ENCODE measurements at places on chromosomes 3 and 15.

GRCh38 chr3:18440066-18440722, 15.1 kb upstream of the SATB1 start:
- no peak for DNase-seq

DNA sequence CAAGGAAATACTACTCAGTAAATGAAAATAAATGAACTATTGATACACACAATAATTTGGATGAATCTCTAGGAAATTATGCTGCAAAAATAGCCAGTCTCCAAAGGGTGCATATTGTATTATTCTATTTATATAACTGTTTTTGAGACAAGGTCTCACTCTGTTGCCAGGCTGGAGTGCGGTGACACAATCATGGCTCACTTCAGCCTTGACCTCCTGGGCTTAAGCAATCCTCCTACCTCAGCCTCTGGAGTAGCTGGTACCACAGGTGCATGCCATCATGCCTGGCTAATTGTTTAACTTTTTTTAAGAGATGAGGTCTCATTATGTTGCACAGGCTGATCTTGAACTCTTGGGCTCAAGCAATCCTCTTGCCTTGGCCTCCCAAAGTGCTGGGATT, 12.5 kb downstream of the KLHDC8B start:
- no peak for DNase-seq

- DNase-seq, result no peak
These were observed 13.7 kb downstream of the EIF2AK4 start for GRCh38 chr15:39947401-39948197.

- no peak for DNase-seq
These were observed 60.5 kb downstream of the ITGB5 start for GRCh38 chr3:124826703-124827102.

GRCh38 chr15:94584833-94585244, 353.5 kb downstream of the MCTP2 start:
- peak; percentile 83 for DNase-seq

DNA sequence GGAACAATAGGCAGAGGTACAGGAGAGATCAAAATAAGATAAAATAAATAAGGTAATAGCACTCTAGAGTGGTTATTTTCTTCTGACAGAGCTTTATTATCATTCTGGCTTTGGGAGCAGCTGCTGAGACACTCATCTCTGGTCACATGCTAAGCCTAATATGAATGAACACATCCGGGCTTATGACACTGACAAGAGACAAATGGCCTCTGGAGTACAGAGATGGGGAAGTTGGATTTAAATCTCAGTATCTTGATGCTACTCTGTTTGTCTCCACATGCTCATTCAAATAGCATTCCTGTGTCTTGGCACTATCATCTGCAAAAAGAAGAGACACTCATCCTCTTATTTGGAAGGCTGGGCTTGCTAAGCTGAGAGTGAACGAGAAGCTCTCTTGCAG, 55.6 kb downstream of the TMEM45A start:
- no peak for DNase-seq

GRCh38 chr15:29208836-29209235, 60.8 kb downstream of the NSMCE3 start:
- no peak for DNase-seq

DNA sequence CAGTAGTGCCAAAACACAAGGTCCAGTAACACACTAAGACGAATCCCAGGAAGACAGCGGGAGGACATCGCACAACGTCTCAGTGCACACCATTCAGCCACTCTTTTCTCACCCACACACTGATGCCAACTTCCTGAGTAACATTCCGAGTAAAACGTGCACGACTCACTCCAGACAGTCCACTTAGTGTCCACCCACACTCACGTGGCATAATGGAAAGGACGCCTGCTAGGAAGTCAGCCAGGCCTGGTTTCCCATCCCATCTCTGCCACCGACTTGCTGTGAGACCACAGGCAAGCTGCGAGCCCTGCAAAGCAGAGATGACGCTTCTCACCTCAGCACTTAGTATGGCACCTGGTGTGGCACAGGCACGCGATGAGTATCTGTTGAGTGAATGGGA, 36.8 kb upstream of the VGLL4 start:
- DNase-seq, result no peak

GRCh38 chr15:68589053-68589452, 10.3 kb downstream of the CORO2B start:
- no peak for DNase-seq

DNA sequence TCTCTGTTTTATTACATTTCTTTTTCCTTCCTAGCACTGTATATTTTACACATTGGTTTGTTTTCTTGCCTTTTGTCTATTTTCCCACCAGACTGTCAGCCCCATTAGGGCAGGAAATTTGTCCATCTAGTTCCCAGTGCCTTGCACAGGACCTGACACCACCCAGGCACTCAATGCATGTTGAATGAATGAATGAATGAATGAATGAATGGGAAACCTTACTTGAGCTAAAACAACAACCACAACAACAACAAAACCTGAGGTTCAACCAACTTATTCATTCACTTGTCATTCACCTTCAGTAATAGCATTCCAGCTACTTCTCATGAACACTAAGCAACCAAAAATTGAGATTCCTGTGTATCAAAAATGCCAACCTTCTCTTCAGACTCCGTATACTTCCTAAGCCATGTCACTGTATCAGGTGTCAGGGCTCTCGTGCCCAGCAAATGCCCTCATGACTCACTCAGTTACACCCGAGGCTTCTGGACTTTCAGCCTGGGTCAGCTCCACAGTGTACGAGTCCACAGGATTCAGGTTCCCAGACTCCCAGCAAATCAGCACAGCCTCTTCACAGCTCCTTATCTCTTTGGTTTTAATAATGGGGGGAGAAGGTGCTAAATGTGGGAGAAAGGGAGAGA, 37.3 kb downstream of the FSD2 start:
- no peak for DNase-seq

DNA sequence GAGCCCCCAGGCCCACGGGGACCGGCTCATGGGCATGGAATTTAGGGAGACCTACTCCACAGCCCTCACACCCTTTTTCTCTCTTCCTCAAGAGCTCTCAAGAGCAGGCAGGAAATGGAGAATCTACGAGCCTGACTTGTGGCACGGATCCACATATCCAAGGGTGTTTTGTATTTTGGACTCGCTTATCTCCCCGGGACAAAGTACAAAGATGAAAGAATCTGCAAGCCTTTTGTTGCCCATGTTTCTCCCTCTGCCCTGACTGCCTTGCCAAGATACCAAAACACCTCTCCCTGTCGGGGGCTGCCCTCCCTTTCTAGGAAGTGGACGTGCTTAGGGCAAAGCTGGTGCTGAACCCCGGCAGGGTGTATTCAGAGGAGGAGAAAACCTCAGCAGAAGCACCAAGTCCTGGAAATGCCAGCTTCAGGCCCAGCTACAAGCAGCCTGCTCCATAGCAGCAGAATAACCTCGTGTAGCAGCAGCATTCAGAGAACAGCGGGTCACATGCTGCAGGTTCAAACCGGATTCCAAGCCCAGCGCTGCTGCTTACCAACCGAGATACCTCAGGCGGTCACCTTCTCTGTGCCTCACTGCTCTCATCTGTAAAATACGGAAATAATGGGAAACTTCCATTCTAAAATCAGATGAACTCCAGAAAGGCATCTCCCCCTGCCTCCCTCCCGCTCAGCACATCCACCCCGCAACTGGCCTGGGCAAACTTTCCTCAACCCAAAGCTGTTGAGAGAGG, 35.2 kb downstream of the DNASE1L3 start:
- no peak for DNase-seq

- DNase-seq, result peak; percentile 64
These were observed 6.5 kb upstream of the USP3 start for GRCh38 chr15:63497642-63498467.

DNA sequence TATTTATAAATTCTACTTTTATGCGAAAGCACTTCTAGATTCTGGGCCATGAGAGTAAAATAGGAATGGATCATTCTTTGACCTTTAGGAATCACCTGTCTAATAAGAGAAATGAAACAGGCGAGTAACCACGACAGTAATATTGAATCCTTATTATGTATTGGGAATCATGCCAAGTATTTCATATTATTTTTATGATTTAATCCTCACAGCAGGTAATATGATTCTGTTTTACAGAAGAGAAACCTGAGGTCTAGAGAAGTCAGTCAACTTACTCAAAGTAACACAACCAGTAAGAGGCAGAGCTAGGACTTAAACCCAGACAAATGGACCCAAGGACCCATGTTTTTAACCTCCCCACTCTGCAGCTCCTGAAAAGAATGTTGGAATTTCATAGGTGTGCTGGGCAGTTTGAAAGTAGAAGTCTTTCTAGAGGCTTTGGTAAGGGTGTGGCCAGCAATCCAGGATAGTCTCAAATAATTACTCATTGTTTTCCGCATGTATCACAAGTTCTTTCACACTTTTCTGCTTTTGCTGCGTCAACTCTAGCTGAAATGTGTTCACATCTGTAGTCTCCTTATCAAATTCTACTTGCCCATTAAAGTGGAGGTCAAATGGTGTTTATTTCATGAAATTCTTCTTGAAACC, 181.7 kb downstream of the TPRG1 start:
- no peak for DNase-seq

GRCh38 chr3:39125841-39126500, 18.5 kb downstream of the TTC21A start:
- DNase-seq, result no peak

DNA sequence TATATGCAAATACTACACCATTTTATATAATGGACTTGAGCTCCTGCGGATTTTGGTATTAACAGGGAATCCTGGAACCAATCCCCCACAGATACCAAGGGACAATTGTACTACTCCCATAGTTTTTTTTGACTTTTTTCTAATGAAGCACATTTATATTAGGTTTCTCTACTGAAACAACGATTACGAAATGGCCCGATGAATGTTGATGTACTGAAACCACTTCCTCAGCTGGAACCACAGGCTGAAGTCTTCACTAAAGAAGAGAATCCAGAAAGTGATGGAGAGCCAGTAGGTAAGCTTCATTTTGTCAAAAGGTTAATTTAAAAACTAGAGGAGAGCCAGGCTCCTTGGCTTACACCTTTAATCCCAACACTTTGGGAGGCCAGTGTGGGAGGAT, 121.5 kb upstream of the LRRFIP2 start:
- DNase-seq, result no peak

DNA sequence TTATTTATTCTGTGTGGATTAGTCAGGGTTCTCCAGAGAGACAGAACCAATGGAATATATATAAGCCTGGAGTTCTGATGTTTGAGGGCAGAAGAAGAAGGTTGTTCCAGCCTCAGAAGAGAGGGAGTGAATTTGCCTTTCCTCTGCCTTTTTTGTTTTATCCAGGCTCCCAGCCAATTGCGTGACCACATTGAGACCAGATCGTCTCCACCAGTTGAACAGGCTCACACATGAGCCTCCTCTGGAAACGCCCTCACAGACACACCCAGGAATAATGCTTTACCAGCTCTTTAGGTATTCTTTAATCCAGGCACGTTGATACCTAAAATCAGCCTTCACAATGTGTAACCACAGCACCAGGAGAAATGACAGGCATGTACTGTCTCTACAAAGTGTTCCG, 923.1 kb downstream of the TBL1XR1 start:
- no peak for DNase-seq

GRCh38 chr3:136021803-136022202, 56.3 kb downstream of the PPP2R3A start:
- DNase-seq, result no peak

DNA sequence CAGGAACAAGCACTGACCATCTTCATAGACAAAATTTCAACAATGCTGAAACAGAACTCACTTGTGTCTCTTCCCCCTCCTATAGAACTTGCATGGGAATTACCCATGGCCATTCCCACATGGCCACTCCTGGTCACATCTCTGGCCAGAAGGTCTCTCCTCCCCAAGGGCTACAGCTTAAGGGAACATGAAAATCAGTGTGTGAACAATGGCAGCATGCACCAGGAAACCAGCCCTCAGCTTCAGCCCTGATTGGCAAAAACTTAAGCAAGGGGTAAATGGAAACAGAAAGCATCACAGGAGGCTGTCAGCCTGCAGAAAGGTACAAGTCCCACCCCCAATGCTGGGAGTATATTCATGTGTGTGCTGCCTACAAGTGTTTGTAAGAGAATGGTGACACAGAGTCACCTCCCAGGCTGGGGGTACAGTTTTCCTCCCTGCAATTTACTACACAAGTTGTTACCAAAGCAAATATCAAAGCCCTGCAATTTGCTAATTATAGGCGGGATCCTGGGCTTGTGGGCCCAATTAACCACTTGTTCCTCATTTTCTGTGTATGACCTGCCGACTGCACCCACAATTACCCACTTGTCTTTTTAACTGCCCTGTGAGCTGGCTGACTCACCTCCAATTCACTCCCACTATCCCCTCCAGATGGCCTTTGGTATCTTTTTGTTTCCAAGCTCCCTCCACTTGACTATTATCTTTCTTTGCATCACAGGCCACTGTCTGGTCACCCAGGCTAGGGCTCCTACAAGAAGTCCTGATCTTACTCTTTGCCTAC, 84.4 kb upstream of the HES1 start:
- no peak for DNase-seq

- DNase-seq, result no peak
These were observed 40.6 kb downstream of the TPRA1 start for GRCh38 chr3:127549826-127550467.

- no peak for DNase-seq
These were observed 941.4 kb downstream of the PLOD2 start for GRCh38 chr3:145219355-145220235.

DNA sequence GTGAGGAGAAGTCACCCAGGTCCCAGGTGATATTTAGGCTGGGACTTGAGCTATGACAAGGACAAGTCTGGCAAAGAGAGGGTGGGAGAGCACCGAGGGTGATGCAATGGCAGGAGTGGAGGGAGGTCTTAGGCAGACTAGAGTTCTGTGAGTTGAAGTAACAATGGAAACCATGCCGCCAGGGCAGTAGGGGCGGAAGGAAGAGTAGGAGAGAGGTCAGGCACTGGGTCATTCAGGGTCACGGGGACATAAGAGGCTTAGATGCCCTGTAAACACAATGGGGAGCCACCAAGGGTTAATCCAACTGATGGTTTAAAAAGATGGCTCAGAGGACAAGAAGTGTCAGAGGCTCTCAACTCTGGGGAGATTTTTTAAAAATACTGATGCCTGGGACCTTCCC, 199.7 kb upstream of the LRTM1 start:
- no peak for DNase-seq

DNA sequence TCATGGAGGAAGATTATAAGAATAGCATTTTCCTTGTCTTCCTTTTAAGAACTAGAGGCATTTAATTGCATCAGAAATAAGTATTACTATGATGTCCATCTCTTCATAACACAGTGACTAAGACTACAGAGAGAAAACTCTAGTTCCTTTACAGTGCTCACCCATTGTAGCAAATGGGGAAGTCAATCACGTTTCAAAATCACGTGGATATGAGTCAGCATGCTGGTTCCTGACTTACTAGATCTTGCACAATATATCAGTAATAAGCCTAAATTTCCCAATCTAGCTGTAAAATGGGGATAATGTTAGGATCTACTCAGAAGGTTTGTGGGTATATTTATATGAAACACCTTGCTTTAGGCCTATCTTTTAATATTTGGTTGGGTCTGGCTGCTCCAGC, 254.8 kb upstream of the EOMES start:
- no peak for DNase-seq

DNA sequence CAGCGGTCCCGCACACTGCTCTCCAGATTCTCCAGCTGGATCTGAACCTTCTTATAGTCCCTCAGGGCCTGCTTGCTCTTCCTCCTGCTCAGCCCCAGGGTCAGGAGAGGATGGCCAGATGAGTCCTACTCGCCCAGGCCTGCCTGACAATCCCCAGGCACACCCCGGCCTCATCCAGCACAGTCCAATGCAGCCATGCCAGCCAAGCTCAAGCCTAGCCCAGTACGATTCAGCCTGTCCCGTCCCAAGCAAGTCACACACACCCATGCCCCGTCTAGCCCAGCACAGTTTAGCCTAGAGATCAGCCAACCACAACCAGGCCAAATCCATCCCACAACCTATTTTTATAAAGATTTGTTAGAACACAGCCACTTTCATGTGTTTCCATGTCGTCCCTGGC, 16.8 kb downstream of the PLXNB1 start:
- DNase-seq, result no peak
